Fibroblast of skin of left quadriceps (primary cell): ENCODE measurements at places on chromosomes 11 and 22.

GRCh38 chr11:108466405-108466804, 924 bp downstream of the C11orf65 start:
- no peak for DNase-seq

- no peak for DNase-seq
Observed at GRCh38 chr11:58770627-58771457, 39.1 kb upstream of the GLYAT start.

DNA sequence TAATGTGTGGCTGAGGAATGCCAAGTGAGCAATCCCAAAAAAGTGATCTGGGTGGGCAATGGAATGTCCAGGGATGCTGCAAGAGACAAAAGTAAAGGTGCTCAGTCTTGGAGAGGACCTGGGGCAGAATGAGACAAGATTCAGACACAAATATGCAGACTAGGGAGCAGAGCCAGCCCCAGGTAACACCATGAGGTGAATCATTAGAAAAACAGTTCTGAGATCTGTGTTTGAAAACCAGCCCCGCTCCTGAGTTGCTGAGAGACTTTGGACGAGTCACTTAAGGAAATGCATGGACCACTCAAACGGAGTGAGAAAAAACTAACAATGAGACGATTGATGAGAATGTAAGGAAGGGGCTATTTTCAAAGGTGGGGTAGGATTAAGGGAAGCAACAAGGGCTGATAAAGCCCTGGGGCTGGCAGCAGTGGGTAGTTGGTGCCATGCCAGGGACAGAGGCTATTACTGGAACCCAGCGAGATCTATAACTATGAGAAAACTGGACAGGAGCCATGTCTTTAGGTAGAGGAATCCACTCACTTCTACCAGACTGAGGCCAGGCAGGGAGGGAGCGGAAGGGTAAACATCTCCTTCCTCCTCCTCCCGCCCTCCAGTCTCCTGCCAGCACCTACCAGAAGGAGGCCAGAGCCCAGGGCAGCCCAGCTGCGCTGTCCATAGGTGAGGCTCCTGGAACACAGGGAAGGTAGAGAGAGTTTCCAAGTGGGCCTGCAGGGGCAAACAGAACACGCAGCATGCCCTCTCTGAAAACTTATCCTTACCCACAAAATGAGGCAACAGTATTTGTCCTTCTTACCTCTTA, 130.4 kb upstream of the TEAD1 start:
- no peak for DNase-seq

- no peak for DNase-seq
Observed at GRCh38 chr11:64003807-64004589, 17.8 kb downstream of the OTUB1 start.

DNA sequence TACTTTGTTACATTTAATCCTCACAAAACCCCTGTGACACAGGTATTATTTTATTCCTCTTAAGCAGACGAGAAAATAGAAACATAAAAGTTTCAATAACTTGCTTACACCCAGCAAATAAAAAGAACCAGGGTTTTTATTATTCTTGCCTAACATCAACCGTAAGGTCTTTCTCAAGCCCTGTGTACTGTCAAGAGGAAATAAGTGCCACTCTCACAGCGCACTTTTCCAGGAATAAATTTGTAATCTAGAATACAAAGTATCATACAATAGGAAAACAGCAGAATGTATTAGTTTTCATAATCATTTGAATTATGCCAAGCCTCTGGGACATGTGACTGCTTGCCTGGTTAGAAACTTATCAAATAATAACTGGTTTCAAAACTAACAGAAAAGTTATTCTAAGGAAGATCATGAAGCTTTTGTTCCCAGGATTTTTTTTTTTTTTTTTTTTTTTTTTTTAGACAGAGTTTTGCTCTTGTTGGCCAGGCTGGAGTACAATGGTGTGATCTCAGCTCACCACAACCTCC, 7.4 kb downstream of the CCDC34 start:
- DNase-seq: no peak

GRCh38 chr11:8290081-8290810, 26.6 kb upstream of the LMO1 start:
- DNase-seq: no peak

DNA sequence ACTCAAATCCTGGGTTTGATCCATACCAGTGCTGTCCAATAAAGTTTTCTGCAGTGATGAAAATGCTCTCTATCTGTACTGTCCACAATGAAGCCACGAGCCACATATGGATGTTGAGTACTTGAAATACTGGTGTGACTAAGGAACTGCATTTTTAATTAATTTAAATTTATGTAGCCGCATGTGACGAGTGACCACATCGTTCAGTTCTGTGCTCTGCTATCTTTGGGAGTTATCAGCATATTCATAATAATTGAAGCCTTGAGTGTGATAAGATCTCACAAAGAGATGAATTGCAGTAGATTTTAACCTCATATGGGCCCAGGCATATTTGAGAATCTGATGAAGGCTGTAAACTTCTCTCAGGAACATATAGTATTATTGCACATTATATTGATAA, 40.8 kb downstream of the GRAMD1B start:
- DNase-seq: no peak
